Right cardiac atrium (tissue), 5 donors: ENCODE measurements at places on chromosomes 7 and 10. TPM values are rescaled to one million over a fixed set of nuclear protein-coding genes. Genes with fewer than 3 reads are reported as not detected.
A peak's percentile ranks its signal among the peaks of the same experiment; 100 is the strongest.

GRCh38 chr10:67933199-67933598, 48.7 kb downstream of the SIRT1 start:
- no peak for DNase-seq

DNA sequence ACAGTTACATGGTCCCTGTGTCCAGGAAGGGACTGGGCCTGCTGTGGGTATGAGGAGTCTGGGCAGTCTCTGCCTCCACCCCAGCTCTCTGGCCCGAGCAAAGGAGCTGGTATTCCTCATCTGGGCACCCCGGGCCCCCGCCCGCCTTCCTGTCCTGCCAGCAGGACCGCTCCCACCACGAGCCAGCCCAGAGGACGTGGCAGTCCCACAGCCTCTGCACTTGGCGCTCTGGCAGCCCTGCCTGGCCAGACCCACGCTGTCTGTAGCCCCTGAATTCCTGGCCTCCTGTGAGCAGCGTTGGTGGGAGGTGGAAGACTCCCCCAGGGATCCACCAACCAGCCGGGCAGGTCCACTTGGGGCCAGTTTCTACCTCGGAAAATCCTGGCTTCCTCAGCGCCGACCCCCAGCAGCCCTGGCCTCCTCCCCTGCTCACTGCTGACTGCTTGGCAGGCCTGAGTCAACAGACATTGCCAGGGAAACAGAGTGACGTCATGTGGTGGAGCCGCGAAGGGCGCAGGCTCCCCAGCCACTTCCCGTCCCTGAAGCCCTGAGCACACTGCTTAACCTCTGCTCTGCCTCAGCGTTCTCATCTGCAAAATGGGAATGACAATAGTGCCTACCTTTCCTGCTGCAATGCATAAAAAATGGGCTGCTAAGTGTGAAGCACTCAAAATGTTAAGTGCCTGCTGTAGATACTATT, 21.6 kb upstream of the LIMK1 start:
- peak; percentile 92 for DNase-seq

DNA sequence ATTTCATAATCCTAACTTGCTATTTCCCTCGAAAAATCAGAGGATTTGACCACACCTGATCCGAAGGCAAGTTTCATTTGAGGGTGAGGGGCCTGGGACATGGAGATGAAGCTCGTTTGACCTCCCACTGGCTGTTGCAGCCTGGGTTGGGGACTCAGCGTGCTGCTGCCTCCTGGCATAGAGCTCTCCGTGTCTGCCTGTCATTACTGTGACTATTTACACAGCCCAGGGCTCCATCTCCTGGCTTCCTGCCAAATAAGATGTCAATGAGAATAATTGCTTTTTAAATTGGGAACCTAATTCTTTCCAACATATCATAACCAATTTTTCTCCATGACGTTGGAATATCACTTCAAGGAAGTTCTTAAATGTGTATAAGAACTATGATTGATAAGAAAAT, 139.3 kb upstream of the COBL start:
- DNase-seq = no peak

- no peak for DNase-seq
These were observed 32.9 kb upstream of the KMT2E start for GRCh38 chr7:104980841-104981671.

DNA sequence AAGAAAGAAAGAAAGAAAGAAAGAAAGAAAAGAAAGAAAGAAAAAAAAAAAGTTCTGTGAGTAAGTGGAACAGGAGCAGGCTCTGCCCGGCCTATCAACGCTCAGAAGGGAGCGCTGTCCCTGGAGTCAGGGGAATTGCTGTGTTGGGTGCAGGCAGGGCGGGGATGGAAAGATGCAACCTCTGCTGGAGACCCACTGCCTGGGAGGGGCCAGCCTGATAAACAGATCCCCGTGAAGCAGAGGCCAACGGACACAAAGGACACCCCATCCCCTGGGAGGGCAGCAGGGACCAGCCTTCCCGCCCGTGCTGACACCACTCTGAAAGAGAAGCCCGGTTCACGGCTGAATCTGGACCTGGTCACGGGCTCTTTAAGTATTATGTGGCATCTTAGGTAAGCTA, 54.5 kb downstream of the TCERG1L start:
- no peak for DNase-seq

- DNase-seq = no peak
These were observed 33.0 kb downstream of the CYP26A1 start for GRCh38 chr10:93106631-93107072.

- DNase-seq = peak; percentile 70
These were observed 17.4 kb downstream of the POLL start for GRCh38 chr10:101570428-101571270.

DNA sequence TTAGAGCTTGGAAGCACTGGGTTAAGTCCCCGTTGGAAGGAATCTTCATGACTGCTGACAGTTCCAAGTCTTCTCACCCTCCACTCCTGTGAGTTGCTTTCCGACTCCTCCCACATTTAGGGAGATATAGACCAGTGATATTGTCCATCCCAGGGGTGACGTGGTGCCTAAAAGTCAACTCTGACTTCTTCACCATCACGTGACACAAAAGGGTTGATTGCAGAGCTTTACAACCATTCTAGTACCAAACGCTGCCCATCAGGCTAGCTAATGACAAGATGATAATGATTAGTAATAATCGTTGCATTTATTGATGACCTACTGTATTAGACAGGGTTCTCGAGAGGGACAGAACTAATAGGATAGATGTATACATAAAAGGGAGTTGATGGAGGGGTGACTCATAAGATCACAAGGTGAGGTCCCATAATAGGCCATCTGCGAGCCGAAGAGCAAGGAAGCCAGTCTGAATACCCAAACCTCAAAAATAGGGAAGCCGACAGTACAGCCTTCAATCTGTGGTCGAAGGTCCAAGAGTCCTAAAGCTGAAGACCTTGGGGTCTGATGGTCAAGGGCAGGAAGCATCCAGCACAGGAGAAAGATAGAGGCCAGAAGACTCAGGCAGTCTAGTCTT, 85.3 kb upstream of the CARD11 start:
- DNase-seq = no peak

LIPJ gene
- 0.06 TPM for total RNA-seq

OPTN gene
- 106 TPM for total RNA-seq

SUFU gene
- 11.4 TPM for total RNA-seq
